Testis (tissue), 5 donors: ENCODE measurements at places on chromosomes 4 and X.

DNA sequence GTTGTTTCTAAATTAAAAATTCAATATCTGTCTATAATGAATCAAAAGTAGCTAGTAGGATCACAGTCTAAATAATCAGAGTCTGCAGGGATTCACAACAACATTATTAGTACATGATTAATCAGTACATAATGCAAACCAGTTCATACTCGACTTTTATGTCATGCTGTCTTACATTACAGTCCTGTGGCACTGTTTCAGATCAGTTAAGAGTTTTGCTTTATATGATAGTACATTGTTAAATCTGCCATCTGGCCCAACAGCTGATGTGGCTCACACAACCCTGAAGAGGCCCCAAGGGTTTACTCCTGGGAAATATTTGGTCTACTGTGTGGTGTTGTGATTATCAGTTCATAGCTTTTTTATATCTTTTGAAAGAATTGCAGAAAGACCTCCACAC, 247.1 kb upstream of the ETNPPL start:
- no peak for DNase-seq

- no peak for DNase-seq
Measured at GRCh38 chr4:155468282-155468681, 91.5 kb upstream of the MAP9 start.

- no peak for DNase-seq
Measured at GRCh38 chr4:185304944-185305690, 90.6 kb downstream of the LRP2BP start.

DNA sequence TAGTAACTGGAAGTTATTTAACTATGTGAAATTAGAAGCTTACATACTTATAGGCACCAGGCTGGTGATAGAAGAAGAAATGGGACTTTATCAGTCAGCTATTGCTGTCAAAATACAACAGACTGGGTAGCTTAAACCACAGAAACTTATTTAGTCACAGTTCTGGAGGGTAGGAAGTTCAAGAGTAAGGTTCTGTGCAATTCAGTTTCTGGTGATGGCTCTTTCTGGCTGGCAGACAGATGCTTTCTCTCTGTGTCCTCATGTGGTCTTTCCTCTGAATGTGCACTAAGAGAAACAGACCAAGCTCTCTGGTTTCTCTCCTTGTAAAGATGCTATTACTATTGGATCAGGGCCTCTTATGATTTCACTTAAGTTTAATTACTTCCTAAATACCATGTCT, 92.1 kb upstream of the ANKRD50 start:
- no peak for DNase-seq

DNA sequence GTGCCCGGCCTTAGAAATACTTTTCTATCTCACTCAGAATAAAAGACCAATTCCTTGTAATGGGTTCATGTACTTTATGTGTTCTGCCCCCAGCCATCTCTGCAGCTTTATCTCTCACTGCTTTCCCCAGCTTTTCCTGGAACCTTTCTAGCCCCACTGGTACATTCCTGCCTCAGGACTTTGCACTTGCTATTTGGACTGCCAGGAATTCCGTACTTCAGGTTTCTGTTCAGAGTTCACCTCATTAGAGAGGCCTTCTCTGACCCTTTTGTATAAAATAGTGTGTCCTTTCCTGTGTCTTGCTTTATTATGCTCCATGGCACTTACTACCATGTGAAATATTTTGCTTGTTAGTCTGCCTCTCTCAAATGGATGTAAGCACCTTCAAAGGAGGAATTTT, 112.5 kb downstream of the PDLIM5 start:
- no peak for DNase-seq

DNA sequence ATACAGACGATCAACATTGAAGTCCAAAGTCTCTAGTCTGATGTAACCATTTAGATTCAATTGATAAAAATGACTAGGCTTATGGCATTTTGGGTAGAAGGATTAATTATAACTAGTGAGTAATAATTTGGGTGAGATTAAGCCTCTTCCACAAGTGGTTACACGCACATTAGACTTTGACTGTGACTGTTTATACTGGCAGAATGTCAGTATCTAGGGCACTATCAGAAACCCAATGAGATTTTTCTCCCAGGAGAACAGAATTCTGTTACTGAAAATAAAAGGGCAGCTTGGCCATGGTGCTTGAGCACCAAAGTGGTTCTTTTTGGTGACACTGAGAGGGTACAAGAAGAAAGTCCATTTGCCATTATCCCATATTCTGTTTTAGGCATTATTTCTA, 3.3 kb downstream of the PLS3 start:
- no peak for DNase-seq

DNA sequence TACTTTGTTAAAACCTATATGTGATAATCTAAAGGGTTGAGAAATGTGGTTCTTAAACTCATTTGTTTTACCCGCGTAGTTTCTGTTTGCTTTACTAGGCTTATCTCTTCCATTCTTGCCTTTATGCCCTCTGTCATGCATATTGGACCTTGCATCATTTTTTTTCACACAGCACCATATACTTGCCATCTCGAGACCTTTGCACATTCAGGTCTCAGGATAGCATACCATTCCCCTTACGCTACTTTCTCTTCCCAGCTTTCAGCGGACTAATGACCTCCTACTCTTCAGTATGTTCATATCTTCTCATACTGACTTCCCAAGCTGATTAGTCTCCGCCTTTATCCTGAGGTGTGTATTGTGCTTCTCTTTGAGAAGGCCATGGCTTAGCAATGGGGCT, 40.5 kb downstream of the USP38 start:
- no peak for DNase-seq

DNA sequence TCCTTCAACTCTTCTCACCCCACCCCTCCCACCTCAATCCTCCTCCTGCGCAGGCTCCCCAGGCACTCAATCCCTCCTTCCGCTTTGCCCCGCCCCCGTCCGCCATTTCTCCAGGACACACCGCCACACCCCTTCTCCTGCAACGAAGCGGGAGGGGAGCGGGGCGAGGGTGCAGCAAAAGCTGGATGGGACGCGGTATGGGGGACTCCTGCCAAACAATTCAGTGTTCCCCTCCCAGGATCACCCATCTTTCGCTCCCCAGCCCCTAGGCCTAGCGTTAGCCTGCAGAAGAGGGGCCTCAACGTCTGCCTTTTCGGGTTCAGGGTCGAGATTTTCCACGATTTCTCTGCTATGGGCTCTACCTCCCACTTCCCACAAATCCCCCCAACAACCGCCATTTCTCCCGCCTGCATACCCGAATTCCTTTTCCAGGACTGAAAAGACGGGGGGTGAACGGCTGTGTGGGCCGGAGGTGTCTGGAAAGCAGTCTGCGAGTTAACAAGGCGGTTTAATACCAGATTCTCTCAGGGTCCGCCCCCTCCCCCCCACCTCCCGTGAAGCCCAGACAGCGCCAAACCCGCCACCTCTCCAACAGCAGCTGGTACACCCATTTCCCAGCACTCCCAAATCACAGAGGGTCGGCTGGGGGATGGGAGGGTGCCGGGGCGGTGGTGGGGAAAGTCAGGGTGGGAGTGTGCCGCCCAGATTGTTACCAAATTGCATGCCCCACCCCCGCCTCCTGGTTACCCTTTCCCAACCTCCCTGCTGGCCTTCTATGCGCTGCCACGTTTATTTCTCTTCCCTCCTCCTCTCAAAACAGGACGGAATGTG, 774 bp downstream of the ARMCX2 start:
- DNase-seq = peak; percentile 85

- DNase-seq = no peak
Measured at GRCh38 chrX:16629909-16630308, 20.0 kb upstream of the S100G start.

GRCh38 chr4:5477613-5478012, 230.7 kb downstream of the EVC2 start:
- no peak for DNase-seq

DNA sequence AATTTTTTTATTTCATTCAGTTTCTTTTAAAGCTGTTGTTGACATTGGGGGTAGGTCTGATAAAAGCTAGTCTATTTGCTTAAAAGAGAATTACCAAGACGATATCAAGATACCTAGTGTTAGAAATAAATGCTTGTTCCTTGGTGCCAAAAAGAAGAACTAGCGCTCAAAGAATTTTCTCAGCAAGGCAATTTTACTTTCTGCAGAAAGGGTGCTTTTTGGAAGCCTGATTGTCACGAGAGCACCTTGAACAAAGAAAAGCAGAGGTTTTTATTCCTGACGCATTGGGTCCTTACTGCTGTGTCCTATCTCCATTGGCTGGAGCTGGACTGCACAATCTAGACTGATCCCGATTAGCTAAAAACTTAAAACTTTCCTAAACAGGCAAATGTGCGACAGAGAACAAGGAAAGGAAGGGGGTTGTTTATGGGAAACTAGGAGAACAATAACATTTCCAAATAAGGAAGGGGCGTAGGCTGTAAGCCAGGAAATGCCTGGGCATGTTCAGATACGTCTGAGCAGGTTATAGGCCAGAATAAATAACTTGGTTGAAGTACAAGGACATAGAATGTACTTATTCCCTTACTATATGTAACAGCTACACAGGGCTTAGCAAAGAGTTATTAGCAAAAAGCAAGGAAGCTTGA, 50.3 kb upstream of the STPG2 start:
- DNase-seq = no peak

- DNase-seq = no peak
Measured at GRCh38 chrX:105567082-105567481, 255.3 kb upstream of the NRK start.

- peak; percentile 66 for DNase-seq
Measured at GRCh38 chr4:98481167-98481566, 177.2 kb downstream of the TSPAN5 start.

GRCh38 chr4:18242919-18243693, 221.6 kb upstream of the LCORL start:
- DNase-seq = no peak

DNA sequence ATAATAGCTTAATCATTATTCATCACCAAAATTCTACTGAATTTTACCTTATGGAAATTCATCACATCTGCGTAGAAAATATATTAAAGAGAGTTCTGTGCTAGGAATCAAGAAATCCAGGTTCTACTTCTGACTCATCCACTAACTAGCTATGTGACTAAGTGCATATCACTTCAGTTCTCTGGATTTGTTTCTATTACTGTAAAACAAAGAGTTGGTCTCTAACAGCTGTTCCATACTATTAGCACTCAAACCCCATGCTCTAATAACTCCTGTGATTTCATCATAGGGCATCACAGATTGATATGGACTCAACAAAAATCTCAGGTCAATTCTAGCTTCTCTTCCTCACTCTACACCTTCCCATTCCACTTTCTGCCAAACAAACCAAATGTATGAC, 572.0 kb downstream of the INPP4B start:
- no peak for DNase-seq

DNA sequence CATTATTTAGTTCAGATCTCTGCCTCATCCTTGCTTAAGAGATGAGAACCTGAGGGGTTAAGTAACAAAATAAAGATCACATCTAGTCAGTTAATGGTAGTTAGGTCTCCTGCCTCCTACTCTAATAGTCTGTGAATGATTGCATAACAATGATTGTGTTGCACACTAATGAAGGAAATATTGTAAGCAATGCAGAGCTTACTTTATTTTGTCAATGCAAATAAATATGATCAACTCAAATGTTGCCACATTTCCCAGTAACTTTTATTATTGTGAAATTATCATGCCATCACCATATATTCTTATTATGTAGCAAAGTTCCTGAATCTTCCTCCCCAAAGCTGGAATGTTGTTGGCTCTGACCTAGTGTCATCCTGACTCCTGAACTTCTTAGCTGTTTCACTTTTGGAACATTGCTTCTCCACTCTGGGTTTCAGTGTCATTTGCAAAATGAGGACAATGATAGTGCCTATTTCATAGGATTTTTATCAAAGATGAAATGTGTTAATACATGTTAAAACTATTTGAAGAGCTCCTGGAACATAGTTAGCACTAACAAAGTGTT, 17.0 kb upstream of the GABRA4 start:
- no peak for DNase-seq

DNA sequence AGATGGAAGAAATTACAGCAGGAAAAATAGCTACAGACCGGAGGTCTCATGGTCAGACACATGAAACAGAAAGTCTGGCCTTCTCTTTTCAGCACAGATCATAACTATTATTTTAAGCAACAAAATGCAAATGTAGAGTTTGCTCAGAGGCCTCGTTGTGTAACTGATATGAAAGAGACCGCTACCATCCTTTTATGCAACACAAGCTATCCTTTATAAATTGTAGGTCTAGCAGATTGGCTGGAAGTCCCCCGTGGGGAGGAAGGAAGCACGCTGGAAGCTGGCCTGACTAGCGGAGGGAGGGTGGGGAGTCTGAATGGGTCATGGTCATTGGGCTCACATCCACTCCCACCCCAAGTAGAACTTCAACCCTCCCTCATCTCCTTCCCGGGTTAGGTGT, 27.7 kb downstream of the DMP1 start:
- DNase-seq = peak; percentile 40

- no peak for DNase-seq
Measured at GRCh38 chr4:38503689-38504395, 160.2 kb upstream of the KLF3 start.

DNA sequence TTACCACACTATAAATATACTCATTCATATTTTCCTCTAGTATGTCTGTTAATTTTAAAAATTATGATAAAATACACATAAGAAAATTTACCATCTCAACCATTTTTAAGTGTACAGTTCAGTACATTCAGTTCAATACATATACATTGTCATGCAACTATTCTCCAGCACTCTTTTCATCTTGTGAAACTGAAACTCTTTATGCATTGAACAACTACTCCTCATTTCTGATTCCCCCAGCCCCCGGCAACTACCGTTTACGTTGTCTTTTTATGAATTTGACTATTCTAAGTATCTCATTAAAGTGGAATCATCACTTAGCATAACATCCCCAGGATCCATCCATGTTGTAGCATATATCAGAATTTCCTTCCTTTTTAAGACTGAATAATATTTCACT, 8.7 kb downstream of the SMARCAD1 start:
- no peak for DNase-seq

DNA sequence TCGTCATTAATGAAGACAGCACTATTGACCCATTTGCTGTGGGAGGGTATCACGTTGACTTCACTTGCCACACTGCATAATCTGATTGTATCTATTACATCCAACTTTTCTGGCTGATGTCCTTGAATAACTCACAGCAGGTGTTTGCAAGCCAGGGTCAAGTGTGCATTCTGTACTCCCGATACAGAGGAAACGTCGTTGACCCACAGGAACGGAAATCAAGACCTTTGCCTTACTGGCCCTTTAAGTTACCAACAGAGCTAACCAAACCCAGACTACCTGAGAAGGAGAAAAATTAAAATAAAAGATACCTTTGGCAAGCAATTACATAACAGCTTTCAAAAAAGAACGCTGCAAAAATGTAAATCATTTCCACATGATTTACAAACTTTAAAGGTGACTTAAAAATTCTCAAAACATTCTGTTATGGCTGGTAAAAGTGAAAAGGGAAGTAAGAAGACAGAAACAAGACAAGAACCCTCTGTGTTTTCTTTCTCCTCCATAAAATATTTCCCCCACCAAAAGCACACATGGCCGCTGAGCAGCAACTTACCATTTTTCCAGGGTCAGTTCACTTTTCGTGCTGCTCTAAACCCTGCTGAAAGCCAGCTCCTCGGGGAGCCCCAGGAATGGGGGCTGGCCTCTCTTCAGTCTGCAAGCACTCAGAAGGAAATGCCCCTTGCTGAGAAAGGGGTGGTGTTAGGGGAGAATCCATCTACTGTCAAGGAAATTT, 6.5 kb upstream of the SHISA3 start:
- no peak for DNase-seq

- DNase-seq = peak; percentile 26
Measured at GRCh38 chrX:38220024-38220414, 652 bp downstream of the SRPX start.
